ENCODE measurements at places on chromosomes 6 and 20.

- peak; percentile 54 for DNase-seq
These were observed 15.9 kb downstream of the GPR31 start for GRCh38 chr6:167141667-167142432.

DNA sequence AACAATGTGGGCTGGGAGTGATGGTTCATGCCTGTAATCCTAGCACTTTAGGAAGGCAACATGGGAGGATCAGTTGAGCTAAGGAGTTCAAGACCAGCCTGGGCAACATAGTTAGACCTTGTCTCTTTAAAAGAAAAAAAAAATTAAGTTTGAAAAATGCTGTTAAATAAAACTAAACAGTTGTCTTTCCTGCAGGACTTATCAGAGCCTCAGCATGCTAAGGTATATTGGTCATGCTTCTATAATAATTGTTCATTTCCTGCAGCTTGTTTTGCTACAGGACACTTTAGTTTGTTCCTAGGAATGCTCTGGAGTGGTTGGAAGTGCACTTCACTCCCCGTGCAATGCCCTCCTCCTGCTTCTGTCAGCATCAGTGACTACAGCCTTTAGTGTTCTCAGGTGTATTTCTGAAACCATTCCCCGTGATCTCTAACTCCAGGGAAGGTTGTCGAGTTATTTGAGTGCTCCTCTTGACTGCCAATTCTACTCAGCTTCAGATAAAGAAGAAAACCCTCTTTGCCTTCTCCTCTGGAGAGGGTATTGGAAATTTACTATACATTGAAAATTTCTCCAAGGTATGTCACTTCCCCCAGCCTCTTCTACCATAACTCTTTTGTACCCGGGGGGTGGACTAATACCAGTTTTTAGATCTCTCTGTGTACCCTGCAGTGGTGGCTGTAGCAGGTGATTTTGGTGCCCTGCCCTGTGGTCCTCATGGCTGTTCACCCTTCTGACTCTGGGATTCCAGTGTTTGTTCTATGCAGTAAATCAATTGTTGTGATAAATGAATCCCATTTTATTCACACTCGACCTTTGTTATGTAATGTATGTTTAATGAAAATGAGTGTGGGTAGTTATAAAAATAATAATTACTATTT is 33.8 kb downstream of the NHLRC1 start:
- DNase-seq = no peak

GRCh38 chr6:41315943-41316620 is 19.3 kb upstream of the NCR2 start:
- DNase-seq = no peak

GRCh38 chr20:61901392-61902220 is 164.1 kb downstream of the TAF4 start:
- DNase-seq = no peak

GRCh38 chr6:1498491-1499113 is 109.2 kb downstream of the FOXF2 start:
- no peak for DNase-seq

GRCh38 chr20:45968801-45969711 is 2.9 kb downstream of the ZNF335 start:
- no peak for DNase-seq

DNA sequence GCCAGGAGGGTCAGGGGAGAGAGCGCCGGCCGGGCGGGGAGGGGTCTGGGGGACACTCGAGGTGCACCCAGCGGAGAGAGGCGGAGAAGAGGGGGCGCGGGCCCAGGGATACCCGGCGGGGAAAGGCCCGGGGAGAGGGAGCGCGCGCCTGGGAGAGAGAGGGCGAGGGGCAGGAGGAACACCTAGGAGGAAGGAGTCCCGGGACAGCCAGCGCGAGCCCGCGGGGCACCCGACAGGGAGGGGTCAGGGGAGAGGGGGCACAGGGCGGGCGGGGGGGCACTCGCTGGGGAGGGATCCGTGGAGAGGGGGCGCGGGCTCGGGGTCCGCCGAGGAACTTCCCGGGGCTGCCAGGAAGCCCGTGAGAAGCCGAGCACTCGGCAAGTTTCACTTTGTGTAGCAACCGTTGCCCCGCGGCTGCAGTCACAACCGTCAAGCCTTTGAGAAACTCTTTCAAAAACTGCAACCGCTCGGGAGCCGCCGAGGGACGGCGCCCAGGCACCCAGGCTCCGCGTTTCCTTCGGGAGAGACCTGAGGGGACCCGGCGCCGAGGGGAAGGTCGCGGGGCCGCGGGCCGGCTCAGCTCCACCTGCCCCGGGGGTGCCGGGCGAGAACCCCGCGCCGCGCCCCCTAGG is 471 bp downstream of the EZR start:
- DNase-seq = peak; percentile 67

- no peak for DNase-seq
These were observed 7.2 kb upstream of the IL20RA start for GRCh38 chr6:137051790-137052472.

- no peak for DNase-seq
These were observed 119.9 kb downstream of the SULF2 start for GRCh38 chr20:47665221-47665991.

DNA sequence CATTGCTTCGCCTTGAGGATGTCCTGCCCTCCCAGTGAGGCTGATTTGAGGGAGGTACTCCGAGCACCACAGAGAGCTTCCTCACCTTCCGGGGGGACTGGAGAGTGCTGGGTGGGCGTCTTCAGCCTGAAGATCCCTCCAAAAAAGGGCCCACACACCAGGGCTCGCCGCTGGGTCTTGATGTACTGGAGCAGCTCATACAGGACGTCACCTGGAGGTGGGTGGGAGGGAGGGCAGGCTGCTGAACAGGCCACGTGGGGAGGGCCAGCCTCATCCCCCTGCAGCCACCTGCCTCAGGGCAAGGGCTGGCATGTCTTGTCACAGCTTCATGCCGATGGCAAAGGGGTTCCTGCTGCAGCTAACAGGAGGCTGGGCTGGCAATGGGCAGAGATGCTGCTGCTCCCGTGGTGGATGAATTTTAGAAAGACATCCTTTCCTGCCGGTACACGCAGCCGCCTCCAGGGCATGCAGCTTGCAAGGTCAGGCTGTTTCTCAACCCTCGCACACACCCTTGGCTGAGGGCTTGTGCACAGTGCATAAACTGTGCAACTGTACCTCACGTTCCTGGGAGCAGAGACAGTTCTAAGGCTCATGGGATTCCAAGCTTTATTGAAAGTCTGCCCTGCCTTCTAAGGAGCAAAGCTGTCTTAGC is 14.0 kb downstream of the ETV7 start:
- no peak for DNase-seq

- DNase-seq = no peak
These were observed 98.3 kb downstream of the TIAM2 start for GRCh38 chr6:155093430-155093829.

DNA sequence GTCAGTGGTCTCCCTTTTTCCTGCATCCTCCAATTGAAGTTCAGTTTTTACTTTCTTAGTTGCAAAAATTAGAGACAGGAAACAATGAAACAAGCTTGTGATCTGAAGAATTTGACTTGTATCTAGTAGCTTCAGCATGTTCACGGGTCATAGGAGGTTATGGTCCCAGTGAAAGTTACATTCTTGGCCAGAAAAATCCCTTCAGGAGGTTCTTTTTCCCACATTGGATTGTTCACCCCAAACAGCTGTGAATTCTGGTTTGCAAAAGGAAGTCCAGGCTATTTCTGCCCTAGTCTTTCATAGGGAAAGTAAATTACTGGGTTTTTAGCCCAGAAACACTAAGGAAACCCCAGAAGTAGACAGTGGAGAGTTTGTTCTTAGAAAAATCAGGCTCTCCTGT is 8.1 kb downstream of the ANKS1A start:
- DNase-seq = no peak

GRCh38 chr6:137678451-137678850 is 184.3 kb upstream of the OLIG3 start:
- DNase-seq = no peak

DNA sequence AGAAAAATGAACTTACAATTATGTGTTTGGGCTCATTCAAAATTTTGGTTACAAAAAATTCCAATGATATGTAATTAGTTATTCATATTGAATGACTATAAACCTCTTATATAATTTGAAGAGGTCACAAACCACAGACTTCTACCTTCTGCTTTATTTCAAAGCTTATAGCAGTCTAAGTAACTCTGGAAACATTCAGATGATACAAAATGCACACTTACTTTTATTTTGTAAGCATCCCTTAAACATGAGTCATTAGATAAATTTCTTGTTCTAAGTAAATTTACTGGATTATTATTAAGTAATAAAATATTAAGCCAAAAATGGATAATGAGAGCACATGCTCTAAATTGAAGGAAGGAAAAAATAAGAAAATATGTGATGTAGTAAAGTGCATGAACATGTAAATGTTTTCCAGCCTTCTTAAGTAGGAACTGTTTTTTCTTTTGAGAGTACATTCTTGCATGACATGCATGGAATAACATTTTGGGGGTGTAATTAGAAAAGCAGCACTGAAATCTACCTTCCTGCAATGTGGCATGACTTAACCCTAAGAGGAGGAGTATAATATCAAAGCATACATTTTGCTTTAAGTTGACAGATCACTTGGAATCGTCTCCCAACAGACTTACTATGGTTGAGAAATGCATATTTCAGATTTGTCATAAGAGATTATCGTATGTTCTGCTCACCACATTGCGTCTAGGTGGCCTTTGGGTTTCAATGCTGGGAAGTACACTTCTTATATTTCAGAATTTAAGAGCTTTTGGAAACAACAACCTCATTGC is 372.7 kb upstream of the HSF2 start:
- no peak for DNase-seq

GRCh38 chr6:132888701-132889100 is 74.3 kb downstream of the RPS12 start:
- DNase-seq = no peak

- DNase-seq = no peak
These were observed 111.5 kb upstream of the CCN2 start for GRCh38 chr6:132062626-132063025.

- DNase-seq = no peak
These were observed 19.6 kb downstream of the MYLIP start for GRCh38 chr6:16148498-16148897.

DNA sequence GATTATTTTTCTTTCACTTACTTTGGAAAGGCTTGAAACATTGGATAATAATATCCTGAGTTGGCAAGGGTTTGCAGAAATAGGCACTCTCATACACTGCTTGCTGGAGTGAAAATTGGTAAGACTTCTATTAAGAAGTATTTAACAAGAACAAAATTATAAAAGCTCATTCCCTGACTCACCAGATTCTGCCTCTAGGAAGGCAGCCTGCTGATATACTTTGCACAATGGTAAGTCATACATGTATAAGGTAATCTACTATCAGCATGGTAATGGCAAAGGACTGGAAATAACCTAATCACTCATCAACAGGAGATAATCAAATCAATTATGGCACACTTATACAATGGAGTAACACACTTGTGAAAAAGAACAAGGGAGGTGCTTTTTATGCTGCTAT is 85.8 kb downstream of the PLCG1 start:
- no peak for DNase-seq

- DNase-seq = no peak
These were observed 6.7 kb downstream of the GPR31 start for GRCh38 chr6:167150941-167151549.

DNA sequence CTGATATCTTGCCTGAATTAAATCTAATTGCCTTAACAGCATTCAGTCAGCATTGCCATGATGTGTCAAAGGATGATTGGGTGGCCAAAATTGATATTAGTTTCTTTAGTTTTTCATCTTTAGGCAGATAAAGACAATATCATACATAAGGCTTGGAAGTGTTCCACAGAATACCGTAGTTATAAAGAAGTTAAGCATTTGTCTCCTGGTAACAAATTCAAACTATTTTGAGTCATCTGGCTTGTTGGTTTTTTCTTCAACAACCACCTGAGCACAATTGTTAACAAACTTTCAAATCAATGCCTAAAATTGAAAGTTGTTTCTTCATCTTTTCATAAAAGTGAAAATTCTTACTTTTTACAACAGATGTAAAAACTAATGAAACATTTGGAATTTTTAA is 47.5 kb upstream of the ADGRF5 start:
- no peak for DNase-seq

Data from stimulated activated CD4-positive, alpha-beta T cell treated with anti-CD3 and anti-CD28 coated beads, Interleukin-4, amount 100 ng/mL, for 1 hour (primary cell).